ENCODE measurements at places on chromosomes 2 and 18.

DNA sequence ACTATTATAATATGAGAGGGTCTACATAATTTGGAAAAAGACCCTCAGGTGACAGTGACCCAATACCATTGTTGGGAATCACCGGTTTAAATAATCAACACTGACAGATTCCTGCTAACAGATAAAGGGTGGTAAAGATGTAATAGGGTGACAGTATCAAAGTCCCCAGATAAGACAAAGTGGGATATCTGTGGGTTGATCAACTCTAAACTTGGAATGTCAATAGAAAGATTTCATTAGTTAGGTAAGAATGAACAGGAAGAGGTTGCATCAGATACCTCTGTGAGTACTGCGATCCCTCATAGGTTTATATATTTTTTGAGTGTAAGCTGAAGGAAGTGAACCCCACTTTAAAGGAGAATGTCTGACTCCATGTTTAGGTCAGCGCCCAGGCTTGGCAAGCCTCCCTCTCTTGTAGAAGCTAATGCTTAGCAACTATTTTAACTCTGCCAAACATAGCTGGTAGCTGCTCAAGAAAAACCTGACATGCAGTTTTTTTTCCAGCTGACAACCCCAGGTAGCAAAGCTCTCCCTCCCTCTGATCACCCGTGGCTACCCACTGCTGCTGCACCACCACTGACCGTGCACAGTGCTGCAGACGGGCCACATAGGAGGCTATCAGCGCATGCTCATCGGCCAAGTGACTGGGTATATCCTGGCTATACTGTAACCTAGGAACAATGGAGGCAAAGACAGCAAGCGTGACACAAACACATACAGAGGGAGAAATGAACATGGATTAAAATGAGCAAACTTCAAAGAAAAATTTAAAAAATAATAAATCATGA is 113.3 kb upstream of the DNMT3A start:
- DNase-seq, result no peak

- DNase-seq, result no peak
Observed at GRCh38 chr2:20023688-20024087, 11.2 kb upstream of the MATN3 start.

DNA sequence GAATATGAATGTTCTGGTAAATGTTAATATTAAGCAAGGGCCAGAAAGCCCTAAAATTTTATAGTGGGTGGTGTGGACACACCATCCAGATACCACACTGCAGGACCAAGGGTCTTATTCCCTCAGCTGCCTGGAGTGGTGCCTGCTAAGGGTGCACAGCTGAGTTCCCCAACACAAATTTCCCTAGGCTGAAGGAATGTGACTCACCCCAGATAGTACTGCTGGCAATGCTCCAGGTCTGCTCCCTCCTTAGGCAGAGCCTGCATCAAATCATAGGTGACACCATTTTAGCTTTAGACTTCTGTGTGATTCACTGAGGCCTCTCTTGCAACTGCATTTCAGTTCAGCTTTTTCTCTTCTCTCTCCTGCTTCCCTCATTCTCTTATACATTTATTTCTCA is 321.1 kb downstream of the SATB2 start:
- DNase-seq, result no peak

- no peak for DNase-seq
Observed at GRCh38 chr2:108023776-108024175, 37.5 kb downstream of the SLC5A7 start.
